IPS DF 6.9 (cell line): ENCODE measurements at places on chromosomes 11 and 22.

DNA sequence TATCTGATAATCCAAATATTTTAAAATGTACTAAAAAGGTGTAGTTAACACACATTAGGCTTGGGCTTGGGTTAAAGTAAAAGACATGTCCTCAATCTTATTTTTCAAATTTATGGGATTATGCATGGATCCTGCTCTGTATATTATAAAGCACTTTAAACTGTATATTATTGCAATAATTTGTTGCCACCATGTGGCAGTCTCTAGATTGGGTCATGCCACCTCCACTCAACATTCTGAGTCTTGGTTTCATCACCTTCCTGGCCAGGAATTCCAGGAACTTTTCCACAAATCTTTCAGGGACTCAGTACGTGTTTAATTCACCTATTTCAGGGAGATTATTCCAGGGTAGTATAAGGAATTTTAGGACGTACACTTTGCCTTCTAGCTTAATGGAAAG, 695.5 kb downstream of the FAM181B start:
- no peak for DNase-seq

DNA sequence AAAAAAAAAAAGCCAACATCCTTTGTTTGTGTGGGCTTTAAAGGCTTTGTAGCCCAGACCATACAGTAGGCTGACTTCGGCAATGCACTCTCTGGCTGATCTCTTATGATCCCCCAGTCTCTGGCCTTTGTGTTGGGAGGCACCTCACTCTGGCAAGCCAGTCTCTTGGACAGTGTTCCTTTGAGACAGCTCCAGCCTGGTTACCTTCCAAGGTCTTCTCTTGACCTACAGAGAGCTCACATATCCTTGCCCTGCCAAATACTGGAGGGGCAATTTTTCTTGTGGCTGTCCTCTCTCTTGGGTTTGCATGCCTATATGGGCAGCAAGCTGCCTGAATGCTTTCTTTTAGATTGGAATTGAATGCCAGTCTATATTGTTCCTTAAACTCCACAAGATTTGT, 69.8 kb downstream of the SESN3 start:
- no peak for DNase-seq

DNA sequence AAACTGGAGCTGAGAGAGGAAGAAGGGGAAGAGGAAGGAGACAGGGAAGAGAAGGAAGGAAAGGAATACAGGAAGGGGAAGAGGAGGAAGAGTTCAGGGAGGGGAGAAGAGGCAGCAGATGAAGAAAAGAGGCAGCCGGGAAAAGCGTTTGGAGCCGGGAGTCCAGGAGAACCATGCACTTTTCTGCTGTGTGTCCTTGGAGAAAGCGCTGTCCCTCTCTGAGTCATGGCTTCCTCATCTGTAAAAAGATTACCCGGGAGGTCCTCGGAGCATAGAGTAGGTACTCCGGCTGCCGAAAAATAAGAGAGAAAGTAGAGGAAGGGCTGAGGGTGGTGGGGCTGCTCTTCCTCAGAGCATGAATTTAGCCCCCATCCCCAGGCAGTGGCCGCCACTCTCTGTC, 226.9 kb downstream of the MN1 start:
- no peak for DNase-seq

GRCh38 chr11:88066090-88066489, 109.2 kb downstream of the RAB38 start:
- DNase-seq, result no peak
